Kasumi-1 (cell line): ENCODE measurements at places on chromosomes 5 and 9.

DNA sequence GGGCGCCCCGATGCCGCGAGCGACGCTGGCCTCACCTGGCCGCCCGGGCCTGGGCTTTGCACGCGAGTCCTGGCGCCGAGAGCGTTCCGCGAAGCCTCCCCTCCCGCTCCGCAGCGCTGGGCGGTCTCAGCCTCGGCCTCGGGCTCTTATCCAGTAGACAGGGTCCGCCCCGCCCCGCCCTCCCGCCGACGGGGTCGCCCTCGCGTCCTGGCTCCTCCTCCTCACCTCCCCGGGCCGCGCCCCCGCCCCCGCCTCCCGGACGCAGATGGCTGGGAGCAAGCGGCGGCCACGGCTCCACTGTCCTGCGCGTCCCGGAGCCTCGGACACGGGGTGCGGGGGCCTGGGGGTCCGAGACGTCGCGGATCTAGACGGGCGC is at the start of gene SLC6A3:
TSS of gene SLC6A3 (minus strand) at position 128 of the 376 bp plus-strand sequence. CDS start 2,243 bp downstream, outside the sequence.
- no peak for DNase-seq

DNA sequence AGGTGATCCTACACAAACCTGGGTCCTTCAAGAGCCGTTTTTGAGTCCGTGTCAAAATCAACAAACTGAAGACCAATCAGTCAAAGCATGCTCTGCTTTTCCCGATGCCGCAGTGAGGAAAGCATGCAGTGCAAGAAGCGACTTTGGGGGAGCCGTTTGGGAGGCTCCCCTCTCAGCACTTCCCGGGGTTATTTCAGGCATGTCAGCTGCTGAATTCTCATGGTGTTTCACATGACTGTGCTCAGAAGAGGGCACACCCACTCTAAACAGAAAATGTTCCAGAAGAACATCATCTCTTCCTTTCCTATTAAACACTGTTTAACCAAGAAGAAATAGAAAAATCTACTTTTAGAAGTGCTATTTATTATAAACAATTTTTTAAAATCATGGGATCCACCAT is 125.5 kb downstream of the EPB41L4A start:
- DNase-seq, result no peak

DNA sequence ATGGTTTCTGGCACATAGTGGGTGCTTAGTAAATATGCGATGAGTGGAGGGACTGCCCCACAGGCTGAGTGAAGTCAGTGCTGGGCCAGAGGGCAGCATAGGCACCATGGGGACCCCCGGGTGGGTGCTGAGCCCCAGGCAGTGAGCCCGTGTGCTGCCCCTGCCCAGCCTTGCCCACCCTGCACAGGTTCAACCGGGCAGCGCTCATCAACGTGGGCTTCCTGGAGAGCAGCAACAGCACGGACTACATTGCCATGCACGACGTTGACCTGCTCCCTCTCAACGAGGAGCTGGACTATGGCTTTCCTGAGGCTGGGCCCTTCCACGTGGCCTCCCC is 7.2 kb downstream of the B4GALT7 start:
- no peak for DNase-seq

- peak; percentile 68 for DNase-seq
Measured at GRCh38 chr5:56816546-56817081, 1.3 kb downstream of the MAP3K1 start.

DNA sequence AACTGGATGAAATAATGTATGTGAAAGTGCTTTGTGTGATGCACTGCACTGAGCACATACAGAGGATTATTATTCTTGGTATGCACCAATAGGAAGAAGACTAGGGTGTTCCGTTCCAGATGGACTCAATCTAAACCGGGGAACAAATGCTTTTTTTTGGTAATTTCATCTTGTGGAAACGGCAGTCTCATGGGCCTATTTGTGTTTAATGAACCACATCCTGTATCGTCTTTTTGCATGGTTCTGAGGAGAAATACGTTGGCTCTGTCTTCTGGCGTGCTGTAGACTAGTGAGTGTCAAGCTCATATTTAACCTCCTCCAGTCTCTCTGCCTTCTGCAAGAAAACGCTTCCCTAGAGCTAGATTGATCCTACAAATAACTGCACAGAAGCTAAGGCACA is 30.0 kb downstream of the TRIM32 start:
- no peak for DNase-seq

DNA sequence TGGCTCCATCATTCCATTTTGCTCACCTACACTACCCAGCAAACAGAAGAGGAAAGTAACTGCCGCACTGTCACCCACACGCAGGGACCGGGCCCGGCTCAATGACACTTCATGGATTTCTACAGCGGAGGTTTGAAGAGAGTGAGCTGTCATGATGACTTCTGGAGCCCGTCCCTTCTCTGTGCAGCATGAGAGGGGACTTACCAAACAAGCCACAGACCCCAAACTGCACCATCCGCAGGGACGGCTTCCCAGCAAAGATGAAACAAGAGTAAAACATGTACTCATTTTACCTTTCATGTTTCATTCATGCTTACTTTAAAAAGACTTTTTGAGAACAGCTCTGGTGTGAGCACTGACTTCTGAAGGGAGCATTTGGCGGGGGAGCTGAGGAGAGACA is 99.5 kb downstream of the TLE1 start:
- no peak for DNase-seq

DNA sequence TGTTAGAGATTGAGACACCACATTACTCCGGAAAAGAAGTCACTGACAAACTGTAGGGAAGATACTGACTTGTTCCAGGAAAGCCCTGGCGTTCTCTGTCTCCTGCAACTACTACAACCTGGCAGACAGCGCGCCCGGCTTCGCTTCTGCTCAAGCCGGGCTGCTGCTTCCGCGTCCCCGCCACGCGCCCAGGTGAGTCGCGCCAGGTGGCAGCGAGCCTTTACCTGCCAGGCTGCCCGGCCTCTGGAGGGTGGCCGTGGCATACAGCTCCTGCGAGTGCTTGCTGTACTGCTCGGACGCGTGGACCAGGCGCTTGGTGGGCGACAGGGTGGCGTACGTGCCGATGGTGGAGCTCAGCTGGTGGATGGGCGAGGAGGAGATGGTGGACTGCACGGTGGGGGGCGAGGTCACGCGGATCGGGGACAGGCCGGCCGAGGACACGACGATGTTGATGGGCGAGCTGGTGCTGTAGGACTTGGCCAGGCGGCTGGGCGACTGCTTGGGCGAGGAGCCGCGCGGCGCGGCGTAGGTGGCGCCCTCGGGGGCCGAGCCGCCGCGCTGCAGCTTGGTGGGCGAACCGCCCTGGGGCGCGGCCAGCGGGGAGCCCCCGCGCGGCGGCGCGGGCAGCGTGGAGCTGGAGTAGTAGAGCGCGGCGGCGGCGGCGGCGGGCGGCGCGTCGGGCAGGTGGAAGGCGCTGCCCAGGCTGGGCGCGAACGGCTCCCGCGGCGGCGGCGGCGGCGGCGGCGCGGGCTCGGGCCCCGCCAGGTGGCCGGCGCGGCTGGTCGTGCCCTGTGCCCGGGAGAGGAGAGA is 519.6 kb downstream of the CTNND2 start:
- DNase-seq, result no peak

GRCh38 chr5:124948062-124948753 is 201.8 kb upstream of the ZNF608 start:
- DNase-seq, result peak; percentile 30

DNA sequence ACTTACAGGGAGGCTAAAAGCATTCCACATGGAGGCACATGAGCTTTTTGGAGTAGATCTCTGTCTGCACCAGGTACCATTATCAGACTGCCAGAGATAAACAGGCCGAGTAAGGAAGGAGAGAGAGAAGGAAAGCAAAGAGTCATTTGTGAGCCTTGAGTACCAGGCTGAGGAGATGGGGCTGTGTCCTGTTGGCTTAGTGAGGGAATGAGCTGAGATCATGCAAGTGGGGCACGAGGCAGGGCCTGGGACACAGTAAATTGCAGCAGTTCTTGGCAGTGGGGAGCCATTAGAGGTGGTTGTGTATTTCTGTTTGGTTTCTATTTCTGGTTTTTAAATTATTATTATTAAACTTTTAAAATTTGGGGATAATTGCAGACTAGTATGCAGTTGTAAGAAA is 53.3 kb downstream of the TSTD2 start:
- no peak for DNase-seq

DNA sequence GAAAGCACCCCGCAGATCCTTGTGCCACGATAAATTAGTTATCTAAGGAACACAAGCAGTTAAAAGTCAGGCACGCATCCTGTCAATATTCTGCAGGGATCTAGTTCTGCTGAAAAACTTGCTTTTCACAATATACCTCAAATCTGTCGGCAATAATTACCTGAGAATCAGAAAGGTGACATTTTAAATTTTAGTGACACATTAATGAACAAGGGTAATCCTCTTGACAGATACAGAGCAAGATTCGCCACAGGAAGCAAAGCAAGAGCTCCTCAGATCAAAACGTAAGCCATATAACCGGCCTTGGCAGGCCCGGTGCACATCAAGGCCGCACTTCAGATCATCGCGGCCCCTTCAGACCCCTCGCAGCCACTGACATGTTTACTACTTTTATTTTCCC is 185.7 kb downstream of the ATPSCKMT start:
- DNase-seq, result no peak

- DNase-seq, result peak; percentile 78
Measured at GRCh38 chr9:121261107-121261460, 6.9 kb upstream of the GSN start.

DNA sequence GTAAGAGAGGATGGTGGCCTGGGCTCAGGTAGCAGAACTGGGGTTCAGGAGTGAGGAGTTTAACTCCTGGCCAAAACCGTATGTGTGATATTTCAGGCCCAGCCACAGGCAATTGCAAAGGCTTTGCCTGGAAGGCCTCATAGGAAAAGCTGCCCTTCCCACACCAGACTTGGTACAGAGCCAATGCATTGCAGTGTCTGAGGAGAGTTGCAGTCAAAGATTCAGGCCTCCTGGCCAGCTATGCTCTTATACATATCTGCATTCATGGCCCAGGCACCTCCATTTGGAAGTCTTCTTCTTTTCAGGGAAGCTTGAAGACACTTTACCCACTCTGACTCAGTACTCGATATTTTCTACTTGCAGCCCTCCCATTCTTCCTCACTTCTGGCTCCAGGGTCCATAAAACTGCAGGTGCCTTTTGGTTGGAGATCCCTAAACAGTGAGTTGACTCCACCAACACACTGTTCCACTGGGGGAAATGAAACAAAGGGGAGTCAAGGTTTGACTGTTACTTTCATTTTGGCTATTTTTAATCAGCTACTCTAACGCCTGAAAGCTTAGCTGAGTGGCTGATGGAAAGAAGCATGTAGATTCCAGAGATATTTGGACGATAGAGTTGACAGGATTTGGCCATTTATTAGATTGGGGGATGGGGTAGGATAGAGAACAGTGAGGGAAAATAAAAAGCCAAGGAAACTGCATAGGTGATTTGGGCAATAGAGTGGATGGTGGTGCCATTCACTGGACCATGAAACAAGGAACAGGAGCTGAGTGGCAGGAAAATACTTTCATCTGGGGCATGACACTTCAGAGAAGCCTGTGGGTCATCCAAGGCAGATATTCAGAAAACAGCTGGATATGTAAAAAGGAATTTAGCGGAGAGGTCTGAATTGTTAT is 30.6 kb upstream of the IL33 start:
- no peak for DNase-seq

DNA sequence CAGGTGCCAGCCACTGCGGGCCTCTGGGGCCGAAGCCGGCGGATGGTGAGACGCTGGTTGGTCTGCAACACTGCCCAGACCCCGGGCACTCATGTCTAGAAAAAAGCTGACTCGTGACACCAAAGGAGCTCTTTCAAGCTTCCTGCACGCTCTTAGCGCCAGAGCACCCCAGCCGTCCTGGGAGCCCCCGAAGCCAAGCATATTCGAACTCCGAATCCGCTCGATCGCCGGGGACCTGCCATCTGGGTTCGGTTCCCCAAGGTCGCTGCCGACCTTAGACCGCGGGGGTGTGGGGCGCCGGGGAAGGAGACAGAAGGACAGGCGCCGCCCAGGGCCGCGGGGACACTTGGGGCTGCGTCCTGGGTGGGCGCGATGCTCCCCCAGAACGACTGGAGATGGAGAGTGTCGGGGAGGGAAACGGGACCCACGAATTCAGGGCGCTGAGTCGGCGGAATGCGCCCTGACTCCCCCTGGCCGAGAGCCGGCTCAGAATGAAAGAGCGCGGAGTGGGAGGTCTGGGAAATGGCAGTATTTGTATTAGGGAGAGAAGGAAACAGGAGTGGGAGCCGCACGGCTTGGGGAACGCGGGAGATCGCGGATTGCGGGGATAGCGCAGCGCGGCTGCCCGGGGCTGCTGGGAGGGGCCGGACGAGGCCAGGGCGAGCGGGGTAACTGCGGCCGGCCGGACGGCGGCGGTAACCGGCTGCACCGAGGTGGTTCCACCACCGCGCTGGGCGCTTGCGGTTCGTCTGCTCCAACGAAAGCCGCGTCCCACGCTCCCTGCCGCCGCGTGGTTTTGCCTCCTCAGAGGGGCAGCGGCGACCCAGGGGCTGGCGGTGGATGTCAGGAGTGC is 20.1 kb upstream of the MARCHF6 start:
- no peak for DNase-seq

DNA sequence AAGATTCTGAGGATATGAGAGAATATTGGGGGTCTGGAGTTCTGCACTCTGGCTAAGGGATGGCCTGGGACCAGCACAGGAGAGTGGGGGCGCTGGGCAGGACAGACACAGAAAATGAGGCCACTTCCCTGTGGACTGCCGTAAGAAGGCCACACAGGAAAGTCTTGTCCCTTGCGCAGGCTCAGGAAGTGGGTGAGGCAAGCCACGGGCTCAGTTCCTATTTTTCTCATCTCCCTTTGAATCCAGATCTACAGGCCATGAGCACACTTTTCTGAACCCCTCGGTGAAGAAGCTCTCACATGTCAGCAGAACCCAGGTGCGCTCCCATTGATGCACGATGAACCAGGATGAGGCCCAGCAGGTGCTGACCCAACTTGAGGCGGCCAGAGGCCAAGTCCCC is 207.4 kb downstream of the AGTPBP1 start:
- peak; percentile 15 for DNase-seq

GRCh38 chr9:123724211-123724796 is 205.6 kb downstream of the DENND1A start:
- DNase-seq, result no peak

GRCh38 chr9:74122216-74122615 is 374.9 kb upstream of the RORB start:
- no peak for DNase-seq

DNA sequence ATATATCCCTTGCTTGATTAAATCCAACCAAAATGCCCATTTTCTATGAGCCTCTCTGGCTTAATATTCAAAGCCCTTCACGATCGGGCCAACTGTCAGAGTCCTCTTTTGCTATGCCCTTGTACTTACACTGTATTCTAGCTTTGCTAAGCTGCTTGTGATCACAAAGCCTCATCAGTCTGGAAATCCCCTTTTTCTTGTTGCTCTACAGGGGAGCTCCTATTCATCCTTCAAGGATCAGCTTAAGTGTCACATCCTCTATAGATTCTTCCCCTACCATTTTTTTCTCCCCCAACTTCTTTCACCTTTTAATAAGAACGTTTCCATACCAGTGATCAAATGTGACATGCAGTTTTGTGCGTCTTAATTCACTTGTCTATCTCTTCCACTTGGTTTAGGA is 450.4 kb upstream of the CHD1 start:
- DNase-seq, result no peak

- no peak for DNase-seq
Measured at GRCh38 chr5:96195123-96195522, 233.5 kb upstream of the ELL2 start.

GRCh38 chr9:7154650-7155049 is 396.9 kb downstream of the KDM4C start:
- no peak for DNase-seq
